Hematopoietic multipotent progenitor cell treated with erythropoietin and hydrocortisone succinate and interleukin-3 and kit ligand, for 8 days (in vitro differentiated cells): ENCODE measurements at places on chromosomes 16 and 17.
A peak's percentile ranks its signal among the peaks of the same experiment; 100 is the strongest.

GRCh38 chr17:50331085-50331791, 14.7 kb upstream of the XYLT2 start:
- no peak for DNase-seq

DNA sequence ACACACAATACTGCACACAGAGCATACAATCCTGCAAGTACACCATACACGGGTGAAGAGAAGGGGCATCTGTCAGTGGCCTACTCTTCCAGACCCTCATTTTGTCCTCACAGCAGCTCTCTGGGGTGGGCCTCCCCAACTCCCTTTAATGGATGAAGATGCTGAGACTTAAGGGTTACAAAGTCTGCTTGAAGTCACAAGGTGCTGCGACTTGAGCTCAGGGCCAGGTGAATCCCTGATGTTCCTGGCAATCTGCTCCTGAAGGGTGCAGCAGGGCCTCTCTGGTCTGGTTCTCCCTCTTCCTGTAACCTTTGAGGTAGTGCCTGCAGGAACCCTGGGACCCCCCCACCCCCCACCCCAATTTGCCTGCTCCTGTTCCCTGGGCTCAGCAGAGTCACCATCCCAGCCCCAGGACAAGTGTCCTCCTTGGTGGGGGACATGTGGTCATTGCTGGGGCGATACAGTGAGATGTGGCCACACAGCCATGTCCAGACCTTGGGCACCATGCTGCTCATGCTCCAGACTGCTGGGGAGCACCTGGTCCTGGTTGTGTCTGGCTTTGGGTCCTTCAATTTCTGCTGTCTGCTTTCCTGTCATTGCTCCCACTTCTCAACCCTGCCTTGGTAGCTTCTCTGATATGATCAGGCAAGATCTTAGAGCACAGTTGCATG, 107.5 kb downstream of the METRNL start:
- DNase-seq: no peak

- no peak for DNase-seq
Measured at GRCh38 chr17:68621065-68621464, 19.9 kb upstream of the FAM20A start.

GRCh38 chr16:17532338-17532995, 61.7 kb upstream of the XYLT1 start:
- DNase-seq: no peak

DNA sequence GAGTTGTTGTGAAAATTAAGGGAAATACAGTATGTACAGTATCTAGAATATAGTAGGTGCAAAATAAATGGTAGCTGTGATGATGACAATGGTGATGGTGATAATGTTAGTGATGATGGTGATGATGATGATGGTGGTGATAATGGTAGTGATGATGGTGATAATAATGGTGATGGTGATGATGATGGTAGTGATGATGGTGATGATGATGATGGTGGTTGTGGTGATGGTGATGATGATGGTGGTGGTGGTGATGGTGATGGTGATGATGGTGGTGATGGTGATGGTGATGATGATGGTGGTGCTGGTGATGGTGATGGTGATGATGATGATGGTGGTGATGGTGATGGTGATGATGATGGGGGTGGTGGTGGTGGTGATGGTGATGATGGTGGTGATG, 91.3 kb upstream of the FOXF1 start:
- no peak for DNase-seq

- DNase-seq: peak; percentile 37
Measured at GRCh38 chr16:23496821-23497542, 13.3 kb downstream of the GGA2 start.

DNA sequence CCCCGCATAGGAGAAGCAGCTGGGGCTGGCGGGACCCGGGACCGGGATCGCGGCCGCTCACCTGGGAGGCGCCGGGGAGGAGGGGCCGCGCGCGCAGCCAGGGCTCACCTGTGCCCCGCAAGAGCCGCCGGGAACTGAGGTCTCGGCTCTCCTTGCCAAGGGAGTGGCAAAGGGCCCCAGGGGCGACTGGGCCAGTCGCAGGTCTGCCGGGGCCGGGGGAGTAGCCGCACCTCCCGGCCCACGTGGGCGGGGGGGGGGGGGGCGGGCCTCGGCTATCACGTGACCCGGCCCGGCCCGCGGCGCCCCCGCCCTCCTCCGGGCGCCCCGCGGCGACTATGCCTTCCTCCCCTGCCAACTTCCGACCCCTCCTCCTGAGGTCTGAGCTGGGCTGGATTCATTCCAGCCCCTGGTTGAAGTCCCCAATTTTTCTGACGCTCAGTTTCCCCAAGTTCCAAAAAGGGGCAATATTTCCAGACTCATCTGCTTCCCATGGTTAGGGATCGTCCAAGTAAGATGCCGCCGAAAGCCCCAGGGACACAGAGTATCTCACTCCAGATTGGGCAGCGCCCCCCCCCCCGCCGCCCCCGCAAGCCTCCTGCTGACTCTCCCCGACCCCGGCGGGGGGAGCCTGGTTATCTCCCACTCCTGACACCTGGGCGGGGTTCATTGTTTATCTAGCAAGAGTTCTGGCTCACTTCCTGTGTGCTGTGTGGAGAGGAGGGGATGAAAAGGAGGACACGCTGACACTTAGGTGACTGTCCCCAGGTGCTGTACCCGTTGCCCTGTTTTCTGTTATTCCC, at the start of gene TMC6:
Gene TMC6 (minus strand): TSS at position 205 of the 800 bp plus-strand sequence. CDS start 1,923 bp downstream, outside the sequence.
- peak; percentile 98 for DNase-seq

GRCh38 chr17:44988044-44988942, 20.2 kb upstream of the C1QL1 start:
- DNase-seq: no peak

DNA sequence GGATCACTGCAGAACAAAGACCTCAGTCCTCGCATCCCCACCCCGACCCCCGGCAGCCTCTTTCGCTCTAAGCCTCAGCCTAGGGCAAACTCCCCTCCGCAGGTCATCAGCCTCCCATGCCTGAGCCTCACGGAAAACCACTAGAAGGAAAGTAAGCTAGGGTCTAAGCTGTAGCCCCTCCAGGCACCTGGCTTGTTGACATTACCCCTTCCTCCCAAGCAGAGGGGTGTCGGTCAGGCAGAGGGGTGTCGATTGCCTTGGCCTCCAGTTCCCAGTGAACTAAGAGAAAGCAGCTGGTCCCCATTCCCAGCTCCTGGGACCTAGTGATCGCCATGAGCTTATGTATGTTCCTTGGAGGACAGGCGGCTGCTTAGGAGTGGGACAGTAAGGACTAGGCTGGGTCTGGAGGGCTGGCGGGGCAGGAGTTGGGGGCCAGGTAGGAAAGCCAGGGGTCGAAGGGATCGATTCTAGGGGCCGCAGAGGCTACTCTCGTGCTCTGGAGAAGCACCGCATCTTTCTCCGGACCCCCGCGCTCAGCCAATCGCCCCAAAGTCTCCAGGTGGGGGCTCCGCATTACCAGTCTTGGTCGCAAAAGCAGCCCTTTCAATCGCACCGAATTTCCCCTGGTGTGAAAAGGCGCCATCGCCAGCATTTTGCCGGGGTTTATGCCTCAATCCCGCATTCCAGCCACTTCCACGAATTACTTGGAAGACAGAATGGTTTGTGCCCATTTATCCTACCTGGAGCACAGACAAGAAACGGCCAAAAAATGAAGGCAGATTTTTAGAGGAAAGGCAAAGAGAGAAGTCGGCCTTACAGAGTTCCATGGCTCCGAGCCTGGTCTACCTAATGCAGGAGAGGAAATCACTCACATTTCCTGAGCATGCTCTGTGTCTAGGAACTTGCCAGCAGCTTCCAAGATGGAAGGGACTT, 21.3 kb upstream of the HOXB13 start:
- no peak for DNase-seq

- no peak for DNase-seq
Measured at GRCh38 chr17:77770331-77771105, 188.0 kb upstream of the TNRC6C start.

- DNase-seq: no peak
Measured at GRCh38 chr17:36857698-36858097, 79.6 kb upstream of the LHX1 start.

DNA sequence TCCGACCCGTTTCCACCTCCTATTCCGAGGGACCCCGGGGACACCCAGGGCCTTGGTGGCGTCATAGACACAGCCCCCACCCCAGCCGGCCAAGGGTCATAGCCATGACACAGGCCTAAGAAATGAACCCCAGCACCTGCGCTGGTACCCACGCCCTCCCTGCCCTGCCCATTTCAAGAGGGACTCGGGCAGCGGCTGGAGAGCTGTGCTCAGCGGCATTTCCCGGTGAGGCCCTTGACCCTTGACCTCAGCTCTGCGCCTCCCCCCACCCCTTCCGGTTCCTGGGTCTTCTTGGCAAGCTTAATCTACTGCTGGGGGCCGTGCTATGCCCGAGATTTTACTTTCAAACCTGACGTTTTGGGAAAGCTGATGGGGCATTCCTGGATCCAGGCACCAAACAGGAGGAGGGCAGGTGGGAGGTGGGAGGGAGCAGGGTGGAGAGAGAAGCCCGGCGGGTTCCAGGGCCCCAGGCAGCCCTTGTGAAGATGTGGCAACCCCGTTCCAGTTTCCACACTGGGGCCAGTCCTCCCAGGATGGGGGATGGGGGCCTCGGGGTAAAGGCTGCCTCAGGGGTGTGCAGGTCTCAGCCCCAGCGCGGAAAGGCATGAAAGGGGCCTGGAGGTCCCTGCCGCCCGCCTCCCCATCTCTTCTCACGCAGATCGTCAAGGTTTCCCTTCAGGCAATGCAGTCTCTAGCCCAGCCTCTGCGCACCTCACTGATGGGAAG, at the start of gene SLC22A31:
Gene SLC22A31 (minus strand): TSS at position 414 of the 726 bp plus-strand sequence. CDS start 36 bp downstream, at position 378.
- DNase-seq: no peak

- no peak for DNase-seq
Measured at GRCh38 chr17:35865412-35866340, 3.0 kb downstream of the HEATR9 start.

GRCh38 chr17:75737133-75737962, 16.1 kb downstream of the ITGB4 start:
- no peak for DNase-seq

GRCh38 chr16:84559311-84559932, 55.0 kb upstream of the MEAK7 start:
- no peak for DNase-seq

DNA sequence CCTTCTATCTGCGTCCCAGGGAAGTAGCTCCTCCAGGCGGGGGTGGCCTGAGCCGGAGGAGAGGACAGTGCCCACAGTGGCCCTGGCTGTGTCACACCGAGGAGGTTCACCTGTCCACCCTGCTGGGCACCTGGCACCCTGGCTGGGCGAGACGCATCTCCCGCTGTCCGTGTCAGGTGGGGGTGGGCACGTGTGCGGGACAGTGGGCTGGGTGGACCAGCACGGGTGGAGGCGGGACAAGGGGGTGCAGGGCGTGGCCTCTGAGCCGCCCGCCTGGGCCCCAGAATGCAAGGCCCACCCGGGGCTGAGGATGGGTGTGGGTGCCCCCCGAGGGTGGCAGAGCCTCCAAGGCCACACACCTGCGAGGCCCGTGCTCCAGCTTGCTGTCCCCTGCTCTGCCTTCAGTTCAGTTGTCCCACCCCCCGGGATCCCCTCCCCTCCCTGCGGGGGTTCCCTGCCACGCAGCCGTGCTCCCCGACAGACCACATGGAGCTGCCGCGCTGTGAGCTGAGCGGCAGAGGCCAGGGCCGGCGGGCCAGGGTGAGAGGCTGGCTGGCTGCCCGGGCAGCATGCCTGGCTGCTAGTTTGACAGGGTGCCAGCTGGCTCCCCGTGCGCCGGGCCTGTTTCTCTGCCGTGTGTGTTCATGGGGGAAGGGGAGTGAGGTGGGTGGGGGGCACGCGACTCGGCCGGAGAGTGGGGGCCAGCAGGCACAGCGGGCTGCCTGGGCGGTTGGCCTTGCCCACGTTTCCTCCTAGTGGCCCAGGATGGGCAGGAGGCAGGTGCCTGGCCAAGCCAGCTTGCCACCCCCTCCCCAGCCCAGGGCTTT, 33.9 kb downstream of the BAHCC1 start:
- peak; percentile 72 for DNase-seq
